ENCODE measurements at places on chromosomes 3 and 15.
A peak's percentile ranks its signal among the peaks of the same experiment; 100 is the strongest.

DNA sequence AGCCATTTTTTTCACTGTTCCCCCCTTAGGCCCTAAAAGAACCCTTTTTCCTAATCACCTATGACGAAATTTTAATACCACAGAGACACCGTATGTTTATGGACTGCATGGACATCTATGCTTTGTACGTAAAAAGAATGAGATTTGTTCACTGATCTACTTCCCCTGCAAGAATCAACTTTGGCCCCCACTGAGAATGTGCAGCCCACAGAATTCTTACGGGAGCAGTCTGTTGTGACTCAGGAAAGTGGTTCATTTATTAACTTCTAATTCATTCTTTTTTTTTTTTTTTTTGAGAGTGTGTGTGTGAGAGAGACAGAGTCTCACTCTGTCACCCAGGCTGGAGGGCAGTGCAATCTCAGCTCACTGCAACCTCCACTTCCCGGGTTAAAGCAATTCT, 17.6 kb downstream of the EIF4E3 start:
- DNase-seq: no peak

- DNase-seq: no peak
Observed at GRCh38 chr3:127215714-127216414, 22.9 kb downstream of the PRR23E start.

DNA sequence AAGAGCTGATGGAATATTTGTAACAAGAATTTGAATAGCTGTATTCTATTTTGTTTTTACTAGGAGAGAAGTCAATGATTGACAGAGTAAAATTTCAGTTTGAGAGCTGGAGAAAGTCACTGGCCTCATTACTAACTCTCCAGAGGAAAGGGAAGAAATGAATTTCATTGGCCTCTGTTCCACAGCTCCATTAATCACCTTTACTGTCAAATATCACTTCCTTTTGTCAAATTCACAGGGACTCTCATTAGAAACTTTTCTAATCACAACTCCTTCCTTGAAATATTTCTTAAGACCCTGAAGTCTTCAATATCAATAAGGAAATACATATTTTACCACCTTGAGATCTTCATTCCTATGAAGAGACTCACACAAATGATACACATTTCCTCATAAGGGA, 379.9 kb upstream of the RASGRP1 start:
- no peak for DNase-seq

GRCh38 chr15:63587527-63587926, 9.7 kb upstream of the FBXL22 start:
- DNase-seq: no peak

DNA sequence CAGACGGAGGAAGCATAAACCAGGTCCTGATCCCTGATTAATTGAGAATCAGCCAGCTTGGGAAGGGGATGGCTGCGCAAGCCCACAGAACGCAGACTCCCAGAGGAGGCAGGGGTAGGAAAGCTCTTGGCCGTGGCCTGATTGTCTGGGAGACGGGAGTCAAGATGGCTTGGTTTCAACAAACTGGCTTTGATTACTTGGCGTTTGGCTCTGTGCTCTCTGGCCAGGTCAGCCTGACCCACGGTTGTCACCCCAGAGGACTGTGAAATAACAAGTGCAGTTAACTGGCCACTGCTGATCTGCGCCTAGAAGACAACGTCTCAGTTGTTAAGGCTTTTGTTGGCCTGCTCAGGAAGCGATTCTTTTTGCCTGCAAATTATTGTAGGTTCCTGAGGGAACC, 387.0 kb upstream of the PROK2 start:
- DNase-seq: no peak

- DNase-seq: no peak
Observed at GRCh38 chr3:135161425-135161824, 366.4 kb downstream of the EPHB1 start.

- DNase-seq: no peak
Observed at GRCh38 chr3:194989241-194989640, 281.7 kb downstream of the XXYLT1 start.

GRCh38 chr3:107395066-107395465, 17.8 kb downstream of the CCDC54 start:
- no peak for DNase-seq

GRCh38 chr15:49212897-49213296, 42.9 kb downstream of the GALK2 start:
- DNase-seq: no peak

- DNase-seq: no peak
Observed at GRCh38 chr3:81580355-81580754, 181.1 kb downstream of the GBE1 start.

DNA sequence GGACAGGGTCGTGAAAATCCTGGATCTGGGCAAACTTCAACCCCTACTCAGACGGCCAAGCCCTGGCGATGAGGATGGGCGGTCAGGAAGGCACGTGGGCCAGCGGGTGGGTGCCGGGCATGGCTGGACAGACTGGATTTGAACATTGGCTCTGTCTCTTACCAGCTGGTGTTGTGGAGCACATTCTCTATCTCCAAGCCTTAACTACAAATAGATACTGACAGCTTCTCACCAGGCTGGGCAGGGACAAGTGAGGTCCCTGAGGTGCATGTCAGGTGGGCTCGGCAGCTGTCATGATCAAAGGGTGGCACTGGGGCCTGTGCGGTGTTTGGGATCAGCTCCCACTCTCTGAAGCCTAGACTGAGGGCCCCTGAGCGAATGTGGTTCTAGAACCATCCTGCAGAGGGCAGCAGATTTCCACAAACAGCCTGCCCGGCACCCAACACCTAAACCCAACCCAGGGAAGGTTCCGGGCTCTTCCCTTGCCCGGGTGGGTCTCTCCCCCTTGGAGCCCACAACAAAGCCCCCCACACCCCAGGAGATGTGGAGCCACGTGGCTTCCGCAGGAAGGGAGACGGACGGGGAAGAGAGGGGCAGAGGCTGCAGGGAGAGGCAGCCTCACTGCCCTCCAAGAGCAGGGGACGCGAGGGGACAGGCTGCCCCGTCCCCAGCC, 58.4 kb downstream of the RGMA start:
- peak; percentile 15 for DNase-seq

- no peak for DNase-seq
Observed at GRCh38 chr3:186152889-186153292, 44.0 kb upstream of the ETV5 start.

GRCh38 chr15:53354874-53355273, 404.6 kb downstream of the WDR72 start:
- DNase-seq: no peak

DNA sequence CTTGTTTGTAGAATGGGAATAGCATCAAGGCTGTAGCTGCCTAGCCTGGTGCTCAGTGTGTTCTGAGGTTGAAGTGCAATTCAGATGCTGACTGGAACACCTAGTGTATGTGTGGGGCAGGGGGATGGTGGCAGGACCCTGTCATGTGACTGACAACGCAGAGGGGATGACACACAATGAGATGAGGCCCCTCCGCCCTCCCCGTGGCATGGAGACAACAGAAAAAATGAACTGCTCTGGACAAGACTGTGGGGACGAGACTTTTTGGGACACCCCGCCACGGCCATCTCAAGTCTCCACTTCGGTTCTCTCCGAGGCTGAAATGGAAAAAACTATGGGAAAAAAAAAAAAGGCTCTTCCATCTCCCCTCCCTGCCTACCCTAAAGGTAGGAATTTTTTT, 10.4 kb upstream of the SEC13 start:
- DNase-seq: no peak

DNA sequence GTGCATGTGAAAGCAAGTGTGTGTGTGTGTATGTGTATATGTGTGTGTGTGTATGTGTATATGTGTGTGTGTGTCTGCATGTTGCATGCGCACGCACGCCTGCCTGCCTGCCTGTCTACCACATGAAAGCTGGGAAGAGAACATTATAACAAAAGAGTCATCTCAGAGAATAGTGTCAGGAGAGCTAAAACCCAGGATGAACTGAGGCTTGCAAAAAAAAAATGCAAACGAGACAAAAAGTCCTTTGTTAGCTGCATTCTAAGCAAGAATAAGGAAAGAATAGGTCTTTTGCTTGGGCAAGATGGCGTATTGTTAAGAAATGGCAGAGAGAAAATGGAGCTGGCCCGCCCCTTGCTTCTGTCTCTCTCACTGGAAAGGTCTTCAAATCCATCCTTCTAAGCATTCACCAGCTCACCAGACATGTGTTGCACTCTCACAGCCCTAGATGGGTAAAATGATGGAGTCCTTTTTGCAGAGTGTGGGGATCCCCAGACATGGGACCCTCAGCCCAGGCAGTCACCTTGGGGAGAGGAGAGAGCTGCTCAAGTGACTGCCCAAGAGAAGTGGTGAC, 16.4 kb downstream of the WNT7A start:
- no peak for DNase-seq

DNA sequence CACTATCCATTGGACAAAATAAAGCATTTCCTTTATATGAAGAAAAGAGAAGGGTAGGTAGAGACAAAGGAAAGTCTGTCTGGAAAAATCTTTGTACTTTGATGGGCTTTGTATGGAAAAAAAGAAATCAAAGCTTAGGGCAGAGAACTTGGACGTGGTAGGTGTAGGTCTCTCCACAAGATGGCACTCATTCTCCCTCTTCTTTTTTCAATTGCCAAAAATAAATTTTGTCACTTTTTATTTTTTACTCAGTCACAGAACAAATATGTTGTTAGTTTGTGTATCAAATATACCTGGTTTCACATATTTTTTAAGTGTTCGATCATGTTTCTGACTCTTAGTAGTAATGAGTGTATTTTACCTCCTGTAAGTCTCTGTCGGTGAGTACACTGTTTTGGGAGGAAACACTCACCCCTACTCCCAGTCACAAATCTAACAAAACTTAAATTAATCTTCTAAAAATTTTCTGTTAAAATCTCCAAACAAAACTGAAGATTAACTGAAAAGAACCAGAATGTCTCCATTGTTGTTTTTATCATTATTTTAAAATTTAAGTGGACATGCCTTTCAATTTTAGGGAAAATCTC, 415.8 kb upstream of the GOLIM4 start:
- no peak for DNase-seq

DNA sequence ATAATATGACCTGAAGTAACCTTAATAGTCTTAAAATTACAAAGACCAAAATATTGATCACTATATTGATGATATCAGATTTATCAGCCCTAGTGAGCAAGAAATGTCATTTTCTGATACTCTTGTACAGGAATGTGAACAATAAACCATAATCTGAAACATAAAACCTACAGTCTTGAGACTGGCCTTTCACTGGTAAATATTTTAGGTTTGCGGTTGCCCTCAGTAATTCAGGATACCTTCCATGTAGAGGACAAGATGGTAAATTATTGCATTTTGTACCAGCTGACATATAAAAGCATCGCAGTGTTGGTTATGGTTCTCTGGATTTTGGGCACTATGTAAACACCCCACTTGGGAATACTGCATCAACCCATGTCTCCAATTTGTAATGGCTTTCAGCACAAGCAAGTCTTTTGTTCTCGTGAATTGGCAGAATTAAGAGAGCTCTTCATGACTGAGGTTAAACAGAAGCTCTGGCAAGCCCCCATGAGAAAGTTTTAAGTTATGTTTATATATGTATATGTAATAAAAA, 128.5 kb downstream of the LMLN start:
- no peak for DNase-seq

GRCh38 chr3:20523293-20523692, 337.3 kb upstream of the SGO1 start:
- no peak for DNase-seq

GRCh38 chr3:47541583-47542108, 28.1 kb upstream of the ELP6 start:
- no peak for DNase-seq

DNA sequence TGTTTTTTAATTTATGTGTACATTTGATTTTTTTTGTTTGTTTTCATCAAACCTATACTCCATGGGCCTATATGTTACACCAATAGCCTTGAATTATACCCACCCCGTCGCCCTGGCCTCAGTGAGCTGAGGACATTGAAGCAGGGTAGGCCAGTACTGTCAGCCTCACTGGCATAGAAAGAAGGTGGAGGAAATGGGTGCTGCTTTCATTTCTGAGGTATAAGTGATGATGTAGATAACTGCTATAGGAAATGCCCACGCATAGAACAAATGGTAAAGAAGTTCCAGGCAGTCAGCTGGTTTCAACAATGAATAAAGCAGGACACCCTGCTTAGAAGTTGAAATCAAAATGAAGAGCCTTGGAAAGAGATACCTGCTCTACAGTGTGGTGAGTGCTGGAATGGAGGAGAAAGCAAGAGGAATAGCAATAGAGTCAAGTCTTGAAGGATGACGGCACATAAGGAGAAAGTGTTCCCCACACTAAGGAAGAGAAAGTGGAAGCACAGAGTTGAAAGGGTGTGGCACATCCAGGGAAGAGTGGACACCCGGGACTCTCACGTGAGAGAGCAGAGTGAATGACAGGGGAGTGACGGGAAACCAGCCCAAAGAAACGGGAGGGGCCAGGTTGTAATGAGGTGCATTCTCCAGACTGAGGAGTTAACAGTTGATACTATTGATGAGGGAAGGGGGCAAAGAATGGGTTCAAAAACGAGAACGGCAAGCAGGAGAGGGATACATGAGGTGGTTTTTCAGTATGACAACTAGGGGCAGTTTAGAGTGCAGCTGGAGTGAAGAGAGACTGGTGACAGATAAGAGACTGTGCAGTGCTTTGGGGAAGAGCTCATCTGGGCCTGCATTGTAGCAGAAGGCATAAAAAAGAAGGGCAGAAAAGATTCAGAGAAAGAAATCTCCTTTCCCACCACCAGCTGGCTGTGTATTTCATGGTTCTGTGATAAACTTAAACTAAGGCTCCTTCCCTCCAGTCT, 70.5 kb downstream of the KLHL25 start:
- DNase-seq: no peak

- no peak for DNase-seq
Observed at GRCh38 chr3:12437861-12438260, 46.4 kb upstream of the TSEN2 start.

GRCh38 chr3:46107682-46108081, 80.4 kb upstream of the XCR1 start:
- no peak for DNase-seq

DNA sequence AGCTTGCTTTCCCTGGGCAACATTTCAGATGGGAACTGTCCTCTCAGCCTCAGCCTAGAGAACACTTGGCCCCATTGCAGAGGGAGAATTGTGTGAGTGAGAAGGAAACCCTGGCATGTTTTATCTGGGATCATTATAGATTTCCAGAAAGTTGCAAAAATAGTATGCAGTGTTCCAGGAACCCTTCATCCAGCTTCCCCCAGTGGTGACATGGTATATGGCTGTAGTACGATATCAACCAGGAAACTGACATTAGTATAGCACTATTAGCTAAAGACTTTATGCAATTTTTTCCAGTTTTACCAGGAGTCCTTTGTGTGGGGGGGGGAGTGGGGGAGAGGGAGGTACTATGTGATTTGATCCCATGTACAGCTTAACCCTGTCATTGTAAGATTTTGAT, 166.2 kb upstream of the KBTBD8 start:
- no peak for DNase-seq

GRCh38 chr15:71646767-71647486, 163.4 kb upstream of the NR2E3 start:
- no peak for DNase-seq

- no peak for DNase-seq
Observed at GRCh38 chr15:101176625-101177024, 75.2 kb downstream of the CHSY1 start.

- no peak for DNase-seq
Observed at GRCh38 chr15:31752065-31752762, 278.1 kb upstream of the CHRNA7 start.

GRCh38 chr3:17278006-17278405, 393.3 kb downstream of the PLCL2 start:
- DNase-seq: no peak

- DNase-seq: no peak
Observed at GRCh38 chr3:38565339-38566214, 69.4 kb downstream of the EXOG start.

Data from NCI-H748 treated with DMSO at 0.1 percent for 48 hours (cell line).